ENCODE measurements at places on chromosomes 12 and 14.
A peak's percentile ranks its signal among the peaks of the same experiment; 100 is the strongest.

DNA sequence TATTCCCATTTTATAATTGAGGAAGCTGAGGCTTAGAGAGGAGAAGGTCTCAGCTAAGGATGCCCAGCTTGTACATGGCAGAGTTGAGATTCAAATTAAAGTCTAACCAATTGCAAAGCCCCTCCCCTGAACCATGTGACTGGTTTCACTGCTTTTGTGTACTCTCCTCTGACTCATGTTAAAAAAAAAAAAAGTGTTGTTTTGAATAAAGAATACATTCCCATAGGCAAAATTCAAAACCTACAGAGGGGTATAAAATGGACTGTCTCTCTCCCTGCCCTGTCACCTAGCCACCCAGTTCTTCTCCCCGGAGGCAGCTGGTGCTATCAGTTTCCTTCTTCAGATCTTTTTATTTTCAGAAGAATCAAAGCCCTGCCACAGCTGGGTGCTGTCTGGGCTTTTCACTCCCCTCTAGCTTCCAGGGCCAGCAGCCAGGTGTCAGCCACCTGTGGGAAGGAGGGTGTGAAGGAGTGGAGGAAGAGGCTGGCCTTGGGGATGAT lies 5.4 kb downstream of the PSMD9 start:
- DNase-seq, result no peak

DNA sequence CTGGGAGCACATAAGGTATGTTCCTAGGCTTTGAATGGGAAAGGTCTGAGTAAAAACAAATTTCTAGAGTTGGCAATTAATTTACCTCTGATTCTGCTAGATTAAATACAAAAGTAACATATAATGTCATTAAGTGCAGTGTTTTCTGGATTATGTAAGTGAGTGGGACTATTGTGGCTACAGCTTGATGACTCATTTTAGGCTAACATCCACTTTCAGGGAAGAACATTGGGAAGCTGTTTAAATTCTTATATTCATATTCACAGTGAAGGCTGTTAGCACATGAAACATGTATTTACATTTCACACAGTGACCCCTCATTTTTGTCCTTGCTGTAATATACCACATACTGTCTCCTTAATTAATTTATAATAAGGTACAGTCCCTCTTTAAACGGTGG lies 13.2 kb upstream of the BMAL2 start:
- no peak for DNase-seq

DNA sequence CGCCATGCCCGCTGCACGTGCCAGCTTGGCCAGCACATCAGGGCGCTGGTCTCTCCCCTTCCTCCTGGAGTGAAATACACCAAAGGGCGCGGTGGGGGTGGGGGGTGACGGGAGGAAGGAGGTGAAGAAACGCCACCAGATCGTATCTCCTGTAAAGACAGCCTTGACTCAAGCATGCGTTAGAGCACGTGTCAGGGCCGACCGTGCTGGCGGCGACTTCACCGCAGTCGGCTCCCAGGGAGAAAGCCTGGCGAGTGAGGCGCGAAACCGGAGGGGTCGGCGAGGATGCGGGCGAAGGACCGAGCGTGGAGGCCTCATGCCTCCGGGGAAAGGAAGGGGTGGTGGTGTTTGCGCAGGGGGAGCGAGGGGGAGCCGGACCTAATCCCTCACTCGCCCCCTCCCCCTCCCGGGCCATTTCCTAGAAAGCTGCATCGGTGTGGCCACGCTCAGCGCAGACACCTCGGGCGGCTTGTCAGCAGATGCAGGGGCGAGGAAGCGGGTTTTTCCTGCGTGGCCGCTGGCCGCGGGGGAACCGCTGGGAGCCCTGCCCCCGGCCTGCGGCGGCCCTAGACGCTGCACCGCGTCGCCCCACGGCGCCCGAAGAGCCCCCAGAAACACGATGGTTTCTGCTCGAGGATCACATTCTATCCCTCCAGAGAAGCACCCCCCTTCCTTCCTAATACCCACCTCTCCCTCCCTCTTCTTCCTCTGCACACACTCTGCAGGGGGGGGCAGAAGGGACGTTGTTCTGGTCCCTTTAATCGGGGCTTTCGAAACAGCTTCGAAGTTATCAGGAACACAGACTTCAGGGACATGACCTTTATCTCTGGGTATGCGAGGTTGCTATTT lies 914 bp upstream of the CCND2 start:
- no peak for DNase-seq

GRCh38 chr12:88420457-88420856 lies 159.8 kb downstream of the KITLG start:
- peak; percentile 69 for DNase-seq

DNA sequence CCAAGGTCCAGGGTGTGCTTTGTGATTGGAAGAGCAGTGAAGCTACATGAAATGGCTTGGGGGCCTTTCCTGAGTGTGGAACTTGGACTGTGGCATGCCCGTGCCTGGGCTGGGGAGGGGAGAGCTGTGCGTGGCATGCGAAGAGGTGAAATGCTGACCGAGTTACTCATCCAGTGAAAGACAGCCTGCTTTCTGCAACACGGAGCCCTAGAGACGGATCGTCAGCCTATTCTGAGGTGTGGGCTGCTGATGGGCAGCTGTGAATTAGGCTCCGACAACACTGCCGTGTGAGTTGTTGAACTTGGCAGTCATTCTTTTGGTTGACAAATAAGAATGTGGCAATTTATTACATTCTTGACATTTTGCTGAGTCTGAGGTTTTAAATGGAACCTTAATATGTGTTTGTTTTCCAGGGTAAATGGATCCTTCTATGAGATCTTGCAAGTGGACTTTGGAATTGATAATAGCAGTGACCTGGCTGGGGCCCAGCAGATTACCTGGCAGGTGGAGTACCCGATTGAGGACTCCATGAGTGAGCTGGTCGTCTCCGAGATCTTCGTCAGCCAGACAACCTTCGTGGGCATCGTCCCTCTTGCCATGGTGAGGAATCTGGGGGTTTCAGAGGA lies 453.9 kb downstream of the AACS start:
- DNase-seq, result no peak

DNA sequence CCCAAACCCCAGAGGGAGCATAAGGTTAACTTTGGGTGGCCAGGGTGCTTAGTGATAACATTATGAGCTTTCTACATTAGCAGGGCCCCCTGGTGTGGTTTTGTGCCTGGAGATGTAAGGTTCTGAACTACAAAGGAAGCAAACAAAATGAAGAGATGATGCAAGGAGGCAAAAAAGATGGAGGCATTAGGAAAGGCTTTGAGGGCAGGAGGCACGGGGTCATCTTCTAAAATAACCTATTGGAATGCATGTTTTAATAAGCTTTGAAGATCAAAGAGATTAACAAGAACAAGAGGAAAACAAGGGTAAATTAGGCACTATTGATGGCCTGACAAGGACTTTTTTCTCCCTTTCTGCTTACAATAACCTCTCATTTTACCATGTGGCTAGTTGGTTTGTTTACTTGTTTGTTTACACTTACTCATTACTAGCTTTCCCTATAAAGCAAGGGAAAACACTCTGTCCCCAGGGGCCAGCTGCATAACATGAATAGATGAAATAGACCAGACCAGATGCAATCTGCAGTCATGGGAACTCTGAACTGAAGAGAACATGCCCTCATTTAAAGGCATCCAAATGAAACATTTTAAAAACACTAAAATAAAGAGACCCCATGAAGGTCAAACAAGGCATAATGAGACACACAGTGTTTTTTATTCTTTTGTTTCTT lies 390.3 kb downstream of the DIO2 start:
- no peak for DNase-seq

DNA sequence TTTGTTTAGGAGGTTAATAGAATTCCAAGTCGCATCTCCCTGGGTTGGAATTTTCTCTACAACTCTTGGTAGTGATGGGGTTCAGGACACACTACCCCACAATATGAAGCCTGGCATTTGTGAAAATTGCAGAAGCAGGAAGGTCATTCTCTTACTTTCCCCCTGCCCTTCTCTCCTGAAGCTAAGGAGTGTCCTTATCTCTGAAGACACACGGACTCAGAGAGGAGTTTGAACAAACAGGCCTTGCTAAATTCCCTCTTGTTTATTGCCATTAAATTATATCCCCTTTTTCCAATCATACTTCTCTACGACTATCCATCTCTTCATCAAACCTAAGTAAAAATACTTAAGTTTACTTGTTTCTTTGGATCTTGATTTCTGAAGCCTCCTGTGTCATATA lies 443.0 kb downstream of the RAD51B start:
- DNase-seq, result no peak

DNA sequence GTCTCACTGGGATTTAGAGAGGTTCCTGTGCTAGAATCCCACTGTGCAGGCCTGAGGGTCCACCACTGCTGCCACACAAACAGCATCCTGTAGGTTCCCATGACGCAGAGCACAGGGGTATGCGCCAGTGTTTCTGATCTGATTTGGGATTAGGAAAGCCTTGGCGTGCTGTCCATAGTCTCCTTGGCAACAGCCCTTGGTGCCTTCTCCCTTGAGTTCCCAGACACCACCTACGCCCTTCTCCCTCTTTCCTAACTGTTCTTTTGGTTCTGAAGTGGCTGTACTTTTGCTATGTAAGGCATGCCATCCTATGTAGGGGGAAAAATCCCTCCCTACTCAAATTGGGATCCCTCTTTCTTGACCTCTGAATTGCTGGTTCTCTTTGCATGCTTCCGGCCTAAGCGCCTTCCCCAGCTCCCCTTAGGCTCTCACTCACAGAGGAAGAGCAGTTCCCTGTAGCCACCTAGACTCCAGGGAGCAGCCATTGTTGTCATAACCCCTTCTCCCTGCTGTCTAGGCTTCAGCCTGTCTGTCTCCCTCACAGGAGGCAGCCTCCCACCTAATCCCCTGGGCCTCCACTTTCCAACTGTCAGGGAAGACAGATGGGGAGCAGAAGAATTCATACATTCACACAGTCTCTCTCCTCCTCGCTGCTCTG lies 14.8 kb upstream of the RIC8B start:
- no peak for DNase-seq

DNA sequence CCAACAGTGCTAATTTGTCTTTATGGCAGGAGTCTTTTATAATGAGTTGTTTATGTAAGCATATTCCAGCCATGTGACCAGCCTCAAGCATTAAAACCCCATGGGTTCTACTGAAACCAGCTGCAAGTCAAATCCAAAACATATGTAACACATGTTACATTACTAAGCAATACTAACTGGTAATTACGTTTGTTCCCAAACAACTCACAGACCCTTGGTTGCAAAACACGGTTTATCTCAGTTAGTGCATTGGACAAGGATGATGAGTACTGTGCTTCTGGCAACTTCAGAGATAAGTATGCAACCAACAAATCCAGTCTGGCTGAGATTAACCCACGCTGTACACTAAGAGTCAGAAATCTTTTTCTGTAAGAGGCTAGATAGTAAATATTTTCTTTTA lies 110.1 kb upstream of the FAR2 start:
- DNase-seq, result no peak

DNA sequence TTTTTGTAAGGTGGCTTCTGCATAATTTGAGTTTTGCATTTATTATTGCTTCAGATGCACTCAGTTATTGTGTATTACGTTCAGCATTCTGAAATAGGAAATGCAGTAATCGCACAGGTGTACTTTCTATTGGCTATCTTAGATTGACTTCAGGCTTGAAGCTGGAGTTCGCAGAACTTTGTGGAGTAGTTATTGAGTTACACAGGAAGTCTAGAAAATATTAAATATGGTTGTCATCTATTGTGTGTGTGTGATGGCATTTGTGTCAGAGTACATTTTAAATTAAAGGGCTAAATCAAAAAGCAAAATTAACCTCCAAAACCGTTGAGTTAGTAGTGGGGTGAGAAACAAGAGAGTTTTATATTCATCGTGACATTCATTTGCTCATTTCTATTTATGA lies 2.7 kb downstream of the ARID2 start:
- no peak for DNase-seq

GRCh38 chr14:99182548-99183250 lies 89.3 kb downstream of the BCL11B start:
- DNase-seq, result no peak

GRCh38 chr14:24941719-24942118 lies 108.2 kb downstream of the STXBP6 start:
- DNase-seq, result no peak

GRCh38 chr12:96422192-96422591 lies 22.0 kb upstream of the CDK17 start:
- DNase-seq, result no peak

DNA sequence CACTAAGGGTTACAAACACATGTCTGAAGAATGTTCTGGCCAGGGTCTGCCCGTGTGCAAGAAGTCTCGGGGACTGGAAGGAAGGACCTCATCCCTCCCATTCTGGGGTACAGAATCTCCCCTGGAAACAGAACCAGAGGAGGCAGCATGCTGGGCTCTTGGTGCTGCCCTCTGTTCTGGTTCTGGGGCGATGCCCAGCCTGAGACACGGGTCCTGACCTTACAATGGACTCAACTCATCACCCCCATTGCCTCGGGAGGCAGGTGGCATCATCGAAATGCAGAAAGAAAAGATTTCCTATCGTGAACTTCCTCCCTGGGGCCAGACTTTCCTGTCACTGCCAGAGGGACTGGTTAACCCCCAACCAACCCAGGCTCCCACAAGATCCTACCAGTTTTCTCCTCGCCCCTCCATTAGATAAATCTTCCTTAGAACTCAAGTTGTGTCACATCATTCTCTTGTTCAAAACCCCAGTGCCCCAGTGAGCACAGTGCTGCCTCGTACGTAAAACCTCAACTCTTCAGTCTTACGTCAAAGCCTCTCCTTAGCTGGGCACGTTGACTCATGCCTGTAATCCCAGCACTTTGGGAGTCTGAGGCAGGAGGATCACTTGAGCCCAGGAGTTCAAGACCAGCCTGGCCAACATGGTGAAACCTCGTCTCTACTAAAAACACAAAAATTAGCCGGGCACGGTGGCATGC lies 52.1 kb downstream of the PSMA6 start:
- no peak for DNase-seq

GRCh38 chr12:122407208-122407607 lies 15.3 kb downstream of the CLIP1 start:
- DNase-seq, result no peak

- no peak for DNase-seq
These were observed 21.9 kb downstream of the EPS8 start for GRCh38 chr12:15767301-15767700.

- no peak for DNase-seq
These were observed 4.0 kb downstream of the FAR2 start for GRCh38 chr12:29152981-29153630.

DNA sequence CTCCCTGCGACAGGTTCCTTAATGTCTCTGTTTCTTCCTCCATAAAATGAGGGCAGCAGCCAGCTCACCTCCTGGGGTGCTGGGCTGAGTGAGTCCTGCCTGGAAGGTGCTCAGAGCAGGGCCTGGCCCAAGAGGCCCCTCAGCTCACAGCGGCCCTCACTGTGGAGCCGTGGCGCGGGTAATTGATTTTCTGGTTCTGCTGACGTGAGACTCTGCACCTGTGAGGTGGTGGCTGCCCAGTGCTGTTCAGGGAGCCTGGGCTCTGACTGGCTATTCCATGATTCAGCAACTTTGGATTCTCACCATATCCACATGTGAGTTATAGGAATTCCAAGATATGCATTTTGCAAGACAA lies 266.6 kb downstream of the ADGRD1 start:
- no peak for DNase-seq

Data from epithelial cell of proximal tubule (primary cell).